Daoy (cell line): ENCODE measurements at places on chromosomes 2 and 18. TPM values are rescaled to one million over a fixed set of nuclear protein-coding genes. Genes with fewer than 3 reads are reported as not detected.

Gene AGXT
- not detected in 2 replicates for total RNA-seq

Gene CFAP65
- 0.11 TPM in 1 of 2 replicates, not detected in the other for total RNA-seq

Gene TUBA4B
- not detected in 2 replicates for total RNA-seq

Gene NPC1
- total RNA-seq: 9.6 and 15.1 TPM in 2 replicates

Gene ALPI
- total RNA-seq: not detected in 2 replicates

Gene LRPPRC
- 60.2 and 61.7 TPM in 2 replicates for total RNA-seq

Gene HOXD8
- 9.7 and 9.9 TPM in 2 replicates for total RNA-seq

Gene PLEKHM3
- total RNA-seq: 6.2 and 6.4 TPM in 2 replicates

Gene HRH4
- total RNA-seq: 0.06 TPM in 1 of 2 replicates, not detected in the other

Gene TYMS
- total RNA-seq: 14.1 and 20.9 TPM in 2 replicates

Gene SCYGR3
- total RNA-seq: not detected in 2 replicates

Gene COL5A2
- total RNA-seq: 34.9 and 41.7 TPM in 2 replicates

- no peak for DNase-seq
Measured at GRCh38 chr2:187213798-187214197, 234.3 kb downstream of the CALCRL start.

- DNase-seq: no peak
Measured at GRCh38 chr2:112004253-112004645, 50.8 kb upstream of the TMEM87B start.

DNA sequence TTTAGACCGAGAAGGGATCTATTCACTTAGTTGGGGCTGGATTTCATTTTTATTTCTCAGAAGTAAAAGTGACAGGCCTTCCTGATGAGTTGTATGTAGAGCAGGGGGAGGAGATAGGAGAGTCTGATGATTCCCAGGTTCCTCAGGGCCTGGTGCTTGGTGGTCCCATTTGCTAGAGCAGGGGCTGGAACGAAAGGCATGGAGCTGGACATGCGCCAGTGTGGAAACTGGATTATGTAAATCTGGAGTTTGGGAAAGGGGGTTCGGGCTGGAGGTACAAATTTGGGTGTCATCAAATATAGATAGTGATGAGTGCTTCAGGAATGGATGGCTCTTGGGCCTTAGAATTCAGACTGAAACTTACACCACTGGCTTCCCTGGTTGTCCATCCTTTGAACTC, 27.5 kb downstream of the GNLY start:
- no peak for DNase-seq

DNA sequence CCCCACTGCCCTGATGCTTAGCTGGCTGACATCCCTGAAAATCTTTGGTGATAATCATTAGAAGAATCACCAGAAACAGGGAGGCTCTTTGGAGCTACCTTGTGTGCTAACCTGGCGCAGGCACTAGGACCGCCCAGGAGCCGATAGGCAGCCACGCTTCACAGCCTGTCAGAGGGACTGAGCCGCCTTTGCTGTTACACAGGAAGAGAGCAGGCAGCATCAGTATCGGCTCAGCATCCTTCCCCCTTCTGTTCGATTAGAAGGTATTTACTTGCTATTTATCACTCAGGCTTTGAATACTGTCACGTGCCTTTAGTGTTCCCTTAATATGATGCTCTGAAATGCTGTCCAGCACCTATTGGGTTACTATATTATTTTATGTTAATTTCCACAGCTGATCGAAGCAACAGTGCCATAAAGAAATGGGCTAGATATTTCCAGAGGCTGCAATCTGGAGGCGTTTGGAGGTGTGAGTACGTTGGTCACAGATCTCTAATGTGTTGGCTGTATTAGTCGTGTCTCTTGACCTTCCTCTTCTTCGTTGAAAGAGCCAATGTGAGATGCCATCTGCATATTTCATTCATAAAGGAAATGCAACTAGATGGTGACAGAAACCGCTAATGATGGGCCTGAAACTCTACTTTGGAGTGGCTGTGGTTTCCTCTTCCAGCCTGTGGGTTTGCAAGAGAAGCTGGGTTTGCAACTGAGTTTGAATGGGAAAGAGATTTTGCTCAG, 110.4 kb upstream of the RAB27B start:
- DNase-seq: peak; percentile 17

DNA sequence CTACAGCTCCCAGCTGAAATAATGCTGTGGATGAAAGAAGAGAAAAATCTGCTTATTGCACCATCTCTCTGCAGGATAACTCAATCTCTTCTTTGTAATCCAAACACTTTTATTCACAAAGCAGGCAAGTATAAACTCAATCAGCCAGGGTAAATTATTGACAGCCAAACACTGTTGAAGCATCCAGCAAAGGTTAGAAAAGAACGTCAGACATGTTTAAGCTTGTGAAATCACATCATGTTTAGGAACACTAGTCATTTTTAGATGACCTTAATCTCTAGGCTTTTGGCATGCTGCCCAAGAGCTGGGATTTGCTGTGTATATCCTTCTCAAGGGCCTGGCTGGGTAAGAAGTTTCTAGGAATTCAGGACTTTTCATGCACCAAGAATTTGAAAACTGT, 1148.1 kb upstream of the FANCL start:
- peak; percentile 19 for DNase-seq

DNA sequence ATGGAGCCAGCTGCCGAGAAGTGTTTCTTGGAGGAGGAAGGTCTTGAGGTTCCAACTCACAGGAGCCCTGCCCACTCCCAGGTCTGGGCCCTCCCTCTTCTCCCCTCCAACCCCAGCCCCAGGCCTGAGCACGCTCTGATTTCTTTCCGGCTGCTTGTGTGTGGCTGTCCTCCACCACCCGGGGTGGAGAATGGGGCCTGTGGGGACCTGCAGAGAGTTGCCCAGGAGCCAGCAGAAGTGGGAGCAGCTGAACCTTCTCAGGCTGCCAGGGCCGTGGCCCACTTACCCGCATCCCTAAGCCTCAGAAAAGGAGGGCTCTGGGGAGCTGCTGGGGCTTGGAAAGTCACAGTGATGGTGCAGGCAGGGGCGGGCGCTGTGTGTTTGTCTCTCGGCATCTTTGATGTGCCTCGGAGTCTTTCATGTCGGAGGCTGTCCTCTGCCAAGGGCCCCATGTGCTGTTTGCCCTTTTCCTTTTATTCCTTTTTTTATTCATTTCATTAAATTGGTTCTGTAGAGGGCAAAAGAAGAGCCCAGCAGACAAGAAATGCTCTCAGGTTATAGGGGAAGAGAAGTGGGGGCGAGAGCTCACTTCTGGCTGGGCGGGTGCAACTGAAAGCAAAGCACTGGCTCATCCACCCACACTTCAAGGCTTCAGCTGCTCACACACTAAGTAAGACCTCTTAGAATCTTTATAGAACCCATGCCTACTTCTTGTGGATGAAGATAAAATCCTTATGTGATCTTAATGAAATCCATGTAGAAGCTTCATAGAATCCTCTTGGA, 52.5 kb downstream of the SDC1 start:
- DNase-seq: no peak

GRCh38 chr2:202780514-202781021, 91.0 kb downstream of the ICA1L start:
- peak; percentile 70 for DNase-seq

DNA sequence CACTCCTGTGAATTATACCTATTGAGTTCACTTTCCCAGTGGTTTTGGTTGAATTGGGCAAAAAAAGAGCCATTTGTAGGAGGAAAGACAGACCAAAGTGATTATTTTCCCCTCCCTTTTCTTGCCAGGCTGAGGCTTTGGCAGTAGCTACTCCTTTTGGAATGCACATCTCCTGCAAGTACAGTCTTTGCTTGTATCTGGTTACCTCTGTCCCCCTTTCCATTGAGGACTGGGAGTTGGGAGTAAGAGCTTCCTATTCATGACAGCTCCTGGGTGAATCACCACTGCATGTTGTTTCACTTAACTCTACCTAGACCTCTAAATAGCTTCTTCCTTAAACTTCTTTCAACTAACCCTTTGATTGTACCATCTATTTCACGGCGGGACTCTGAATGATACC, 695.3 kb upstream of the ZNF804A start:
- DNase-seq: no peak

- no peak for DNase-seq
Measured at GRCh38 chr2:147714582-147714981, 130.2 kb upstream of the ACVR2A start.

- no peak for DNase-seq
Measured at GRCh38 chr2:236262238-236262637, 2.0 kb downstream of the ASB18 start.

- DNase-seq: no peak
Measured at GRCh38 chr2:240287496-240288086, 147.1 kb upstream of the OTOS start.

DNA sequence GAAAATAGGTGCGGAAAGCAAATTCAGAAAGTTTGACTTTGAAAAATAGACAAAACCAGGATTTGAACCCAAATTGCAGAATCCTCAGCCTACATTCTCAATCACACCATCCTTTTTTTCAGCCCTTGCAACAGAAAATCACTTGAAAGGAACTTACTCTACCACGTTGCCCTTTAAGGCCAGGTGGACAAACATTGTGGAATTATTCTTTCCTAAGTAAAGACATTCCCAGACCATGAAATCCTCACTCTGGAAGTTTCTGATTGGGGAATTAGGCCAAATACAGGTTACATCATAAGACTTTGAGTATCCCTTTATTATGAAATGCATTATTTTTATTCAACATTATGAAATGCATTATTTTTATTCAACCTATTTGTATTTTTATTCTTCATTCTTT, 259.4 kb downstream of the RAD51AP2 start:
- no peak for DNase-seq

GRCh38 chr2:38535744-38536506, 66.8 kb downstream of the HNRNPLL start:
- peak; percentile 82 for DNase-seq

DNA sequence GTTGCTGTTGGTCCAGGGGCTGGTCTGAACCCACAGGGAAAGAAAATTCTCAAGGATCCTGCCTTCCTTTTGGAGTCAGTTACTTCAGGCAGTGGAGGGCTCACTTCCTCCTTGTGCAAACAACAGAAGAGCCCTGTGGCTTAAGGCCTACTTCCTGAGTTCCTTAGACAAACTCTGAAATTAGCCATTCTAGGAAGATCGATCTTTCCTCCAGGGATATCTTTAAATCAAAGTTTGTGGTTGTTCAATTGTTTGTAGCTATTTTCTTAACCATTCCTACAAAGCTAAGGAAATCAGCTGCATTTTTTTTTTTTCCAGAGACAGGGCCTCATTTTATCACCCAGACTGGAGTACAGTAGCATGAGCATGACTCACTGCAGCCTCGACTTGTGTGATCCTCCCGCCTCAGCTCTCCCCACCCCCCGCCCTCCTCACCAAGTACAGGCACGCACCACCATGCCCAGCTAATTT, 156.0 kb downstream of the TANC1 start:
- peak; percentile 94 for DNase-seq

- no peak for DNase-seq
Measured at GRCh38 chr2:25279091-25279651, 62.6 kb downstream of the DNMT3A start.

DNA sequence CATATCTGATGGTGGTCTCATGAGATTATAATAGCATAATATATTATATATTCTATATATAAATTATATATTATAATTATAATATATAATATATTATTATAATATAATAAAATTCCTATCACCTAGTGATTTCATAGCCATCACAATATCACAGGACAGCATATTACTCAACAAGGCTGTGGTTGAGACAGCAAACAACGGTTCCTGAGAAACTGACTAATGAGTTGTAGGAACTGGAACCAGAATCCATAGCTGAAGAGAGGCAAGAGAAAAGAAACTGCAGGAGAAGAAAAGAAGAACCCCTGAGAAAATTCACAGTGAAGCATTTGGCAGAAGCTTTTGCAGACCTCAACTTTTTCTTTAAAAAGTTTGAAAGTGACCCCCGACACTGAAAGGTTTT, 84.0 kb downstream of the BCL2L11 start:
- no peak for DNase-seq

- no peak for DNase-seq
Measured at GRCh38 chr18:54766634-54767033, 61.6 kb upstream of the RAB27B start.

- DNase-seq: peak; percentile 50
Measured at GRCh38 chr2:127254386-127254981, 34.4 kb upstream of the CYP27C1 start.

DNA sequence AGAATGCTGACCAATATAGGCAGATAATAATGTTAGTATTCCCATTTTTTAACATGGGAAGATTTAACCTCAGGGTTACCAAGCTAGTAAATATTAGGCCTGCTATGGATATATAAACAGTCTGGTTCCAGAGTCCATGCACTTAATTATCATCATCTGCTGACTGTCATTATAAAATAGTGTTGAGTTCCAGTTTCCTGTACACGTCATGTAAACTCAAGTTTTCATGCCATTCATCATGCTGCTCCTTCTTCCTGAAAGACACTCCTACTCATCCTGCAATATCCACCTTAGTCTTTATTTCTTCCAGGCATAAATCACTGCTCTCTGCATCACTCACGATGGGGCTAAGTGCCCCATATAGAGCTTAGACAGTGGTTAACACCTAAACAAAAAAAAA, 420.8 kb upstream of the SPHKAP start:
- DNase-seq: no peak

GRCh38 chr2:173667415-173667814, 297.8 kb downstream of the SP3 start:
- no peak for DNase-seq

- DNase-seq: no peak
Measured at GRCh38 chr2:136651456-136652010, 113.8 kb upstream of the THSD7B start.

DNA sequence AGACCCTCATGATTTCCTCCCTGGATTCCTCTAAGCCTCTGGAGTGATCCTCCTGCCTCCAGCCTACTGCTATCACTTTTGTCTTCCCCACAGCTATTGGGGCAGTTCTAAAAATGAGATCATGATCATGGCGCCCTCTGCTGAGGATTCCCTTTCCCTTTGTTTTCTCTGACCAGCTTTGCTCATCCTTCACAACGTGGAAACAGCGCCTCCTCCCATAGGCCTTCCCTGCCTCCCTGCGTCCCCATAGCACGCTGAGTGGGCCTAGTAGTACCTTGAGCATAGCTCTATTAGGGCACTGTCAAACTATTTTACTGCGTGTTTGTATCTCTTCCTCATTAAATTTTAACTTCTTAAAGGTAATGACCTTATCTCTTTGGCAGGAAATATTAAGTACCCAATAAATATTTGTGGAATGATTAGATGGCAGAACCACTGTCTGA, 207.0 kb upstream of the FANCL start:
- DNase-seq: peak; percentile 83

- DNase-seq: no peak
Measured at GRCh38 chr18:12515550-12515949, 107.8 kb downstream of the PRELID3A start.

- DNase-seq: no peak
Measured at GRCh38 chr2:225083276-225083675, 41.0 kb upstream of the DOCK10 start.
